Progenitor cell of endocrine pancreas (in vitro differentiated cells): ENCODE measurements at places on chromosomes 3 and 15.

DNA sequence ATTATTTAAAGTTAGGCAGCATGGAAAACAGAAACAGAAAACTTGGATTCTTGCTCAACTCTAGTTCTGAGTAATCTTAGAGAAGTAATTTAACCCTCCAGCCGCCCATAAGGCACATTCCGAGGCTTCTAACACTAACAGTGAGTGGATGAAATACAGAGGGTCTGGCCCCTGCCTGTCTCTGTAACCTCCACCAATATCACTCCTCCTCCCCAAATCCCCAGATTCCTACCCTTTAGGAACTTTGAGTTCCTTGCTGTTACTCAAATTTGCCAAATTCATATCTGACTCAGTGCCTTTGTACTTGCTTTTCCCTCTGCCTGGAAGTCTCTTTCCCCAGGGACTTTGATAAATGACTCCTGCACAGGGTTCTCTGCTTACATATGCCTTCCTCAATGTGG is 112.5 kb upstream of the TGFBR2 start:
- no peak for DNase-seq

DNA sequence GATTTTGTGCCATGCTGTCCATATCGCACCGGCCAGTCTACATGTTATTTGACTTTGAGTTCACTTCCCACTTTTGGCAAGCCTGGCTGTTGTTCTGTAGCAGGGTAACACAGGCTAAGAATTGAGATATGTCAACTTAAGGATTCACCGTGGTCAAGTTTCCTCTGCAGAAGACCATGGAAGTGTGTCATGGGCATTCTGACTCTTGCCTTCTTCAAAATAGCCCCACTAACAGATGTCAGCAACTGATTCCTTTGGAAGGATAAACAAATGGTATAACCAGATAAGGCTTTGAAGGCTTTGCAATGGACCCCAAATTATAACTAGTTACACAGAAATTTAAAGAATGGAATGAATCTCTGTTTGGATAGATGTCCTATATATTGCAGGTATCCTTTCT is 20.1 kb upstream of the CD47 start:
- DNase-seq = no peak

- DNase-seq = no peak
These were observed 64.5 kb upstream of the CADPS start for GRCh38 chr3:62939707-62940106.

GRCh38 chr3:149221783-149222517 is at the start of gene CP:
CP (minus strand) TSS chr3:149221829; CDS start chr3:149221792, 37 bp downstream.
- DNase-seq = no peak

- DNase-seq = no peak
These were observed 95.1 kb upstream of the ZBED2 start for GRCh38 chr3:111690242-111690641.

DNA sequence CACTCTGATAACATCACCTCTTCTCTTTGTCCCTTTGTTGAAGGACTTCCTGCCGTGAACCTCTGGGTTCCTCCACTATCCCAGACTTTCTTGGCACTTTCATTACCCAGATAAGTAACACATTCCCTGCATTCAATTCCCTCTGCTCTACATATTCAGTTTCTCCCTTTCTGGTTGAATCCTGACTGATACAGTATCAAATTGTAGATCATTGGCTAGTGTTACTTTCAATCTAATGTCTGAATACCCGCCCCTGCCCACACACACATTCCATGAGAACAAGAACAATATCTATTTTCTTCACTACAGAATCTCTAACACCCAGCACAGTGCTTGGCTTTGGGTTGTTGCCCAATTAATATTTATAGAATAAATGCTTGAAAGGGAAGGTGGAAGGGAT is 163.5 kb downstream of the ABHD5 start:
- no peak for DNase-seq

GRCh38 chr3:60289341-60290121 is 961.7 kb downstream of the FHIT start:
- no peak for DNase-seq

- DNase-seq = no peak
These were observed 85.2 kb downstream of the GAP43 start for GRCh38 chr3:115708540-115708939.

GRCh38 chr3:170007031-170007663 is 30.6 kb upstream of the GPR160 start:
- no peak for DNase-seq

DNA sequence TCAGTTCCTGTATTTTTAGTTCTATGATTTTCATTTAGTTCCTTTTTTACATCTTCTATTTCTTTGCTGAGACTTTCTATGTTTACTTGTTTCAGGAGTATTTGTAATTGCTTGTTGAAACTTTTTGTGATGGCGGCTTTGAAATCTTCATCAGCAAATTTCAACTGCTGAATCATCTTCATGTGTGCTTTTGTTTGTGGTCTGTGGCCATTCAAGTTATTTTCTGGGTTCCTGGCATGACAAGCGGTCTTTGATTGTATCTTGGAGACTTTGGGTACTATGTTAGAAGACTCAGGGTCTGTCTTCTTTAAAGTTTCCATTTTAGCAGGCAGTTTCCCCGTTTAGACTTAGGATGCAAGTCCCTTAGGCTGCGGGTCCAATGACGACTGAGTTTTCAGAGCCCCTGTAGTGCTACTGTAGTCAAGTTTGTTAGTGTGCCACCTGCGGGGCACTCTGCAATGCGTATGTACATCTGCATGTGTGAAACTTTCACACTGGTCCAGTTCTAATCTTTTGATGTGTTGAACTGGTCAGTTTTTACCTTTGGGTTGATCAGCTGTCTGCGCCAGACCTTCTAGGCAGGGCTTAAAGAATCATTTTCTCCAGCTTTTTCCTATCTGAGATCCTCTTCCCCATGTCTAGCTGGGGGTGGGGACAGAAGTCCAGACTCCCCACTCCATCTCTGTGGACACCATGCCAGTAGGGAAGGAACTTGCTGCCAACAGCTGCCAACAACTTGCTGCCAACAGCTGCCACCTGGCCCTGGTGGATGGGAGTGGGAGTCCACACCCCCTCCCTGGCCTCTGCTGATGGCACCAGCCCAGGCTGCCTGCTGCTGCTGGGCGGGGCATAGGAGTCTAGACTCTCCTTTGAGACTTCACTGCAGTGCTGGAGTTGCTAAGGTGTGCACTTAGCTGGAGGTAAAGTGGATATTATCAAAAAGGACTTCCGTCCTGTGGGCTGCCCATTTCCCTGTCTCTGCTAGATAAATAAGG is 190.9 kb downstream of the TJP1 start:
- no peak for DNase-seq

GRCh38 chr3:134380249-134380648 is 6.0 kb upstream of the AMOTL2 start:
- DNase-seq = no peak

DNA sequence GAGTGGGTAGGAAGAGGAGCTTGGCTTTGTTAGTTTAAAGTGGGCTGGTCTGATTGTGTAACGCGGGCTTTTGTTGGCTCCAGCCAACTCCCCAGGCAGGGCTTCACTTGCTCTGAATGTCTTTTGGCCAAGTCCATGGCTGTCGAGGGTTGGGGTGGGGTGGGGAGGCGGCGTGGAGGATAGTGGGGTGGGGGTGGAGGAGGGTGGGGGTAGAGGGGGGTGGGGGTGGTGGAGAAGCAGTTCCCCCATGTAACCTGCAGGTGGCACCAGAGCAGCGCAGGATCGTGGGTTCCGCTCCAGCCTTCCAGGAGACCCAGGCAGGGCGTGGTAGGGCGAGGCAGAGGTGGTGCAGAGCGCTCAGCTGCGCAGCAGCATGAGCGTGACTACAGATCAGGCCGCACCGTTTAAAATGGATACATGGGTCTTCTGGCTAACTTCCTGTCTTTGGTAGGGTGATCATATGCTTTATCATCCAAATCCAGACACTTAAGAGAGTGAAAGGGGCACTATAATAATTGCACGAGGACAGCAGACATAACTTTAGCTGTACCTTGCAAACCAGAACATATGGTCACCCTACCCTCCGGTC is 28.3 kb downstream of the GOLGA6A start:
- peak; percentile 41 for DNase-seq

GRCh38 chr15:44188795-44189194 is 6.3 kb downstream of the FRMD5 start:
- DNase-seq = no peak

- DNase-seq = no peak
These were observed 60.3 kb upstream of the CFAP161 start for GRCh38 chr15:81073801-81074200.

DNA sequence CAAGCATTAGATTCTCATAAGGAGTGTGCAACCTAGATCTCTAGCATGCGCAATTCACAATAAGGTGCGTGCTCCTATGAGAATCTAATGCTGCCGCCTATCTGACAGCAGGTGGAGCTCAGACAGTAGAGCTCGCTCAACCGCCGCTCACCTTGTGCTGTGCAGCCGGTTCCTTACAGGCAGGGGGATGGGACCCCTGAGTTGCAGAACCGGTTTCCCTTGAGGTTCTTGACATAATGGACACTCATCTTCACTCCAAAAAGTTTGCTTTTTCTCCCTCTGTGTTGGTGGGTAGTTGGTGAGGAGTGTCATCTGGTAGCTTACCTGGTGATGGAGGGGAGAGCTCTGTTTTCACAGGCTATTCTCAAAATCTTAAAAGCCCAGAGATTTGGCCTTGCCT is 324.0 kb upstream of the TBL1XR1 start:
- DNase-seq = peak; percentile 15

DNA sequence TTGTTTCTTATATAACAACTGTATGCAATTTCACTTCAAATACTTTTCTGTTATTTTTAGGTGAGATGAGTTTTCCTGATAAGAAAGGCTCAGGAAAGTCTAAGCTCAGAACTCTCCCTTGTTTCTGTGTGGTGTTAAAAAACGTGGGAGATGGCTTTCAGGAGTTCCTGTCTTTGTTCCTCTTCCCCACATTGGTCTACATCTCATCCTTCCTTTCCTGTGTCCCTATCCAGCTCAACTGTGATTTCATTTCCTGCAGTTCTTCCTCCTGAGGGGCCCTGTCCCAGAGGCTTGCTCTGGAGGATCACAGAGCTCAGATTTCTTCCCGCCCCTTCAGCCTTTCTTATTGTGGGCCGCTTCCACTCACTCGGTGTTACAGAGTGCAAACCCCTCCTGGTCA is 11.2 kb downstream of the SEC13 start:
- no peak for DNase-seq

GRCh38 chr3:111895071-111895470 is 36.0 kb downstream of the PHLDB2 start:
- DNase-seq = no peak

DNA sequence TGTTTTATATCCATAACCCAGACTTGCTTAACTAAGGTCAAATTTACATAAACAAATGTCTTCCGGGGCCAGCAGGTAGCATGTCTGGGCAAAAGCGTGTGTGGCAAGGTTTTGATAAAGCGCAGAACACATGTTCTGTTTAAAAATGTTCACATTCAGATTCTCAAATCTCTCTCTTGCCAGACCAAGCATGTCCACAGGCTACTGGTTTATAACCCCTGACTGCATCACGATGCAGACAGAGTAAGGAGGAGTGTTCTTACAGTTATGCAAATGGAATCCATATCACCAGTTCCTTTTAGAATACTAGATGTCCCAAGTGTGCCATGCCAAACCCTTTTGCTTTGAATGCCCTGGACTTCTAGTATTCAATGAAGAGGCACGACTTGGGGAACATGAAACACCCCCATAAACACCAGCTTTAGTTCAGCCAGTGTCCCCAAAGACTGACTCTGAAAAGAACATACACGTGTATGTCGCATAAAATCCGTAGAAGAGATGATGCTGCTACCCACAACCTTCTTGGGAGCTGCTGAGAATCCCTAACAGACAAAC is 412.0 kb downstream of the CNTN4 start:
- DNase-seq = no peak
